ENCODE measurements at places on chromosomes 1 and 21.

DNA sequence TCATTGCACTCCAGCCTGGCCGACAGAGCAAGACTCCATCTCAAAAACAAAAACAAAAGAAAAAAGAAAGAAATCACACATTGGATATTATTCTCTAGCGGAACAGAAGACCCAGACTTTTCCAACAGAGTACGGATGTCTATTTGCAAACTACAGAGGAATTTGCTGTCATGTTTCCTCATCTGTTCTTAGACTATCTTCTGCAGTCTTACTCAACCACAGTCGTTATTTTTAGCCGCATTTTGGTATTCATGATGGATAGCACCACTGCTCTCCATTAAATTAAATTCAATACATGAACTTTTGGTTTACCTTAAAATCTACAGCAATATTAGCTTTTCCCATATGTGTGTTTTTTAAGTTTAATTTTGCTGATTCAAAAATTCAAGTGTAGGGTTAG lies 14.2 kb upstream of the HEATR1 start:
- DNase-seq: no peak

- DNase-seq: no peak
Observed at GRCh38 chr1:100538913-100539835, 1.2 kb downstream of the GPR88 start.

DNA sequence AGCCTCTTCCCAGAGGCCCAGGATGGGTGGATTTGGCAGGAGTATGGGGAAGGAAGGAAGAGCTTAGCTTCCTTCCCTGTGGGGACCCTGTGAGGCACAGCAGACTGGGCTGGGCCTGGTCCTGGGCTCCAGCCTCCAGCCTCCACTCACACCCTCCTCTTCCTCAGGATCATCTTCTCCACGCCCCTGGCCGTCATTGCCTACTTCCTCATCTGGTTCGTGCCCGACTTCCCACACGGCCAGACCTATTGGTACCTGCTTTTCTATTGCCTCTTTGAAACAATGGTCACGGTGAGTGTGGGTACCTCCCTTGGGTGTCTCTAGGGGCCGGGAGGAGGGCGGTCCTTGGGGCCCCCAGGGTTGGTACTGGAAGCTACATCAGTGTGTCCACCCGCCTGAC lies 10.1 kb downstream of the MFSD2A start:
- no peak for DNase-seq

- no peak for DNase-seq
Observed at GRCh38 chr1:150207281-150207971, 28.5 kb downstream of the ANP32E start.

- DNase-seq: no peak
Observed at GRCh38 chr1:83706354-83706938, 292.5 kb downstream of the TTLL7 start.

DNA sequence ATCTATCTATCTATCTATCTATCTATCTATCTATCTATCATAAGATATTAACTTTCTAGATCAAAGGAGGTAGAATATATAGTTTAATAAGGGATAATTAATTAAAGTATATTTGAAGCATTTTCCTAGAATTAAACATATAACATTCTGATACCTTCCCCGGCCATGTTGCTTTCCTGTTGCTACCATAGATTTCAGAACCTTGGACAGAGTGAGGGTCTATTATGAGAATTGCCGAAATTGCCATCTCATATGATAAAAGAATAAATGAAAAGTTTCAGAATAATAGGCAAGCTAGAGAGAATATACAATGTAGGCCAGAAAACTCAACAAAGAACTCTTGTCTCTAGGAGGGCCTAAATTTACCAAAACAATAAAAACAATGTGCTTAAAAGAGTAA lies 706.1 kb upstream of the TMPRSS15 start:
- no peak for DNase-seq

GRCh38 chr1:67060811-67061218 lies 6.9 kb upstream of the SLC35D1 start:
- DNase-seq: no peak

GRCh38 chr21:37058261-37058660 lies 14.6 kb downstream of the PIGP start:
- no peak for DNase-seq

GRCh38 chr1:198667186-198667585 lies 28.3 kb downstream of the PTPRC start:
- no peak for DNase-seq

GRCh38 chr1:228873709-228874108 lies 138.4 kb downstream of the RHOU start:
- DNase-seq: no peak

GRCh38 chr1:96208428-96208827 lies 513.2 kb upstream of the PTBP2 start:
- DNase-seq: no peak

- DNase-seq: no peak
Observed at GRCh38 chr1:172719694-172720138, 60.8 kb downstream of the FASLG start.

DNA sequence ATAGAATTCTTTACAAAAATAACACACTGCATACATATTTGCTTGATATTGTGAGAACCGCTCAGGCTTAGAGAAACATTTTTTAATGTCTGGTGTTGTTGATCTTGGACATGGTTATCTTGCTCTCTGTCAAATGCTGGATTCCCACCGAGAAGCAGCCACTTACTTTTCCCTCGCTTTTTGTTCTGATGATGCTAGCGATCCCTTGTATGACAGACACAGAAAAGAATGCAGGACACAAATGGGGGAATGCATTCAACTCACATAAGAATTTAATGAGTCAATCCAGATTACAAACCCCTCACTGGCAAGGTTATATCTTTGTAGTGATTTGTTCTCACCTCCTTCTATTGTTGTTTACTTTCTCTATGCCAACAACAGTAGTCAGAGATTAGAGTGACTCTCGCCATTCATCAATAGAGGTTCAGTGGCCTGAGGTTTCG lies 76.8 kb upstream of the AKT3 start:
- no peak for DNase-seq

- DNase-seq: peak; percentile 7
Observed at GRCh38 chr1:201085902-201086735, 26.1 kb downstream of the CACNA1S start.

GRCh38 chr1:206635978-206636345 lies 626 bp downstream of the DYRK3 start:
- no peak for DNase-seq

DNA sequence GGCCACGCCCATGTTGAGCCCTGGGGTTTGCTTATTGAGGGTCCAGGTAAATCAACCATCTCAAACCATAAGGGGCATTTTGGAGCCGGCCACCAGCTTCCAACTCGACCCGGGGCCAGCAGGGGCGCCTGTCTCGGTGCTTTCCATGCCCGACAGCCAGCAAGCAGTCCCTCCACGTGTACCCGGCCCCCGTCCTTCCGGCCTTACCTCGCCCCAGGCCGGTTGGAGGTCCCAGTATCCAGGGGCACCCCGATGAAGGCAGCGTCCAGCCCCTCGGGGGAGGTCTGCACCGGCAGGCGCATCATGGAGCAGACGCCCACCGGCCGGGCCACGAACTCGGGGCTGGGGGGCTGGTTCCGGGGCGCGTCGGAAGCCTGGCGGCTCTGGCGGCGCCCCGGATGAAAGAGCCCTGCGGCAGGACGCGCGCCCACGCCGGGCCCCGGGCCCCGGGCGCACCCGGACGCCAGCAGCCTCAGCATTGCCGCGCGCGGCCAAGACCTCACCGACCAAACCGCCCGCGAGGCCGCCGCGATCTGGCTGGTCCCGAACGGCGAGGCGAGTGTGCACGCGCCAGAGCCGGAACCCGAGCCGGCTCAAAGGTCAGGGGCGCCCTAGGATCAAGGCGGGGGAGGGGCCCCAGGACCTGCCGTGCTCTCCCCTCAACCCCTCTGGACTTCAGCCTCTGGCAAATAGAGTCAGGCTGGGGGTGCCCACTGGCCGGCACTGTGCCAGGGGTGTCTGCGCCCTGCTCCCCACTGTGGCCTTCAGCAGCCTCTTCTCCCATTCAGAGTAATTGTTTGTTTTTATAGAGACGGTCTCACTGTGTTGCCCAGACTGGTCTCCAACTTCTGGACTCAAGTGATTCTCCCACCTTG lies at the start of gene AGMAT:
Gene AGMAT (minus strand): TSS at position 563 of the 875 bp plus-strand sequence. CDS start 84 bp downstream, at position 479.
- DNase-seq: no peak

DNA sequence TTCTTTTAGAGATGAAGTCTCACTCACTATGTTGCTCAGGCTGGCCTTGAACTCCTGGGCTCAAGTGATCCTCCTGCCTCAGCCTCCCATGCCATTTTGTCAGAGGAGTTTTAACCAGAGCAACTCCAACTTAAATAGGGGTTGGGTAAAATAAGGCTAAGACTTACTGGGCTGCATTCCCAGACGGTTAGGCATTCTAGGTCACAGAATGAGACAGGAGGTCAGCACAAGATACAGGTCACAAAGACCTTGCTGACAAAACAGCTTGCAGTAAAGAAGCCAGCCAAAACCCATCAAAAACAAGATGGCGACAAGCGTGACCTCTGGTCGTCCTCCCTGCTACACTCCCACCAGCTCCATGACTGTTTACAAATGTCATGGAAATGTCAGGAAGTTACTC lies 5.7 kb upstream of the DNAH14 start:
- DNase-seq: no peak

DNA sequence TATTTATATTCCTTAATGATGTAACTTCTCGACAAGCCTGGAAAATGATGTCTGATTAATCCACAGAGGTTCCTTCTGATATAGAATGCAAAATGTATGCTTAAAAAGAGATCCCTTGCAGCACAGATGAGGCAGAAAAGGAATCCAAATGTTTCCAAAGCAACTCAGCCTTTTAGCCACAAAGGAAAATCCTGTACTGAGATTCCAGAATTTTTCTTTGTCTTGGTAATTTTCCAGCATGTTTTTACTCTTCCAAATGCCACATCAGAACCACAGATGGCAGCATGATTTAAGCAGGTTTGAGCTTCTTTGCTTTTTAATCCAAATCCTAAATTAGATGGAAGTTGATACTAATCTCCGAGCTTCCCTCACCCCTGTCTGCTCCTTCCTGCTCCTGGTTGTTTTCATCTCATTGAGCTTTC lies 176.4 kb upstream of the PALMD start:
- DNase-seq: no peak

DNA sequence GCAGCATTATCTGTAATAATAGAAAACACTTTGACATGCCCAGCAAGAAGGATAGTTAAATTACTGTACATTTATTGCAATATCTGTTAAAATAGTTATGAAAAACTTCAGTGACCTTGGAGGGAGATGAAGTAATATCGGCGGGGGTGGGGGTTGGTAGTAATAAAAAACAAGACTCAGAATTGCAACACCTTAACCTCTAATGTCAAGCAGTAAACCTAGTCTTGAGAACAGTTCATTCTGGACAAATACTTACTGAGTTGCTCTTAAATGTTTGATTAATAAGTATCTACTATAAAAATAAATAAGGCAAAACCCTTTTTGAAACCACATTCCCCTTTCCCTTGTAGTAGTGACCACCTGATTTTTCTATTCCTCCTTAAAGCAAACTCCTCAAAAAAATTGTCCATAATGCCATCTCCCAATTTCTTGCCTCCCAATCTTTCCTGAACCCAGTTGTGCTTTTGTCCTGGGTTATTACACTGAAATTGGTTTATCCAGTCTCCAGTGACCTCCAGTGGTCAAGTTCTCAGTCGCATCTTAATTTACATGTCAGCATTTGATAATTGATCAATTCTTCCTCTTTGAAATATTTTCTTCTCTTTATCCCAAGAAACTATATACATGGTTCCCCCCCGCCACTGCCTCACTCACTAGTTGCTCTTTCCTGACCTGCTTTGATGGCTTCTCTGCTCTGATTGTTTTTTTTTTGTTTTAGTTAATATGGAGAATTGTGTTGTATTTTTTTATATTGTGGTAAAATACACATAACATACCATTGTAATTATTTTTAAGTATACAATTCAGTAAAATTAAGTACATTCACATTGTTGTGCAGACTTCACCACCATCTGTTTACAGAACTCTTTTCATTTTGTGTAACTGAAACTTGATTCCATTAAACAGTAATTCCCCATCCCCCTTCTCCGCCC lies 36.8 kb downstream of the RAP1A start:
- no peak for DNase-seq

DNA sequence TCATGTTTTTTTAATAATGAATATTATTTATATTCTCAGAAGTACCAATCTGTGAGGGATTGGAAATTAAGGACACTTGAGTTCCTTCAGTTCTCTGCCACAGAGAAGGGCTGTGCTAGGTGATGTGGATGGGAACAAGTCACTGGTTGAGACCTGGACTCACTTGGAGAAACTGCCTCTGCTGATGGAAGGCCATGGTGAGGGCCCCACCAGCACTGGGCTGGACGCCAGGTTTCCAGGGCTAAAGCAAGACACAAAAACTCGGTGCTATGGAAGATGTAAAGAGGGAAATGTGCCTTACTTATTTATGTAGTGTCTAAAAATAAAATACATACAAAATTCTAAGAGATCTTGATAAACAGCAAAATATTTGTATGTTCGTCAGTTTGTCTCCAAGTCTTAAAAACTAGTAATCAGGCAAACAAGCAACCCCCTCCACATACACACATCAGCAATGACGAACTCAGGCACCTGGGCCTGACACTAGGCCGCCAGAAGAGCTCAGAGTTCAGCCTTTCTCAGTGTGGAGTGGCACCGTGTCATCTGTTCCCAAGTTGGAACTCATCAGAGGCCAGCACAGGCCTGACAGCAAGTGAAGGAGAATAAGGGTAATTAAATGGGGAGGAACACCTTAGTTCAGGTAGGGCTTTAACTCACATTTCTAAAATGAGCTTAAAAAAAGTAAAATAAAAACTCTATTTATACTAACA lies 19.6 kb downstream of the SIPA1L2 start:
- no peak for DNase-seq

GRCh38 chr1:59831529-59831928 lies 16.8 kb downstream of the HOOK1 start:
- DNase-seq: no peak
